ENCODE measurements at places on chromosomes 11 and 22. TPM values are rescaled to one million over a fixed set of nuclear protein-coding genes. Genes with fewer than 3 reads are reported as not detected.

Gene PAX6
- 0.23 TPM for total RNA-seq

Gene MUC5B
- not detected for total RNA-seq

Gene KIAA1671
- 57.0 TPM for total RNA-seq

DNA sequence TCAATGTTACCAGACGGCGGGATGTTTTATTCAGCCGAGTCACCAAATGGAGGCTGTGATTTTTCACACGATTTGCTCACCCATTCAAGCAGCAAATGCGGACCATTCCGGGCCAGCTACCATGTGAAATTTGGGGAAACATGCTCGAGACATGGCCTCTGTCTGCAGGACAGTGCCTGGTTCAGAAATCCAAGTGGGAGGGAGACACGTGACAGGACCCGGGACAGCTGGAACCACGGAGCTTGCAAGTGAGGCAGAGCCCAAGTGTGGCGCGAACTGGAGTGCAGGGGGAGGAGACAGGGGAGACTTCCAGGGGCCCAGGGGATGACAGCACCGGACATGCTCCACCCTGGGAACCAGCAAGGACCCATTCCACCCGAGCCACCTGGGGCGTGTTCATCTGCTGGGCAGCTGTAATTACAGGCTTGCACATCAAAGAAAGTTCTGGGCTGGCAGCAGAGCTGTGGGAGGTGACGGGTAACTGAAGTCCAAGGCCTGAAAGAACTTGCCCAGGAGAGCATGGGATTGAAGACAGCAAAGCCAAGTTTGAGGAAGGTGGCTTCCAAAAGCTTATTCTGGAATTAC lies 16.5 kb downstream of the CERK start:
- no peak for DNase-seq

DNA sequence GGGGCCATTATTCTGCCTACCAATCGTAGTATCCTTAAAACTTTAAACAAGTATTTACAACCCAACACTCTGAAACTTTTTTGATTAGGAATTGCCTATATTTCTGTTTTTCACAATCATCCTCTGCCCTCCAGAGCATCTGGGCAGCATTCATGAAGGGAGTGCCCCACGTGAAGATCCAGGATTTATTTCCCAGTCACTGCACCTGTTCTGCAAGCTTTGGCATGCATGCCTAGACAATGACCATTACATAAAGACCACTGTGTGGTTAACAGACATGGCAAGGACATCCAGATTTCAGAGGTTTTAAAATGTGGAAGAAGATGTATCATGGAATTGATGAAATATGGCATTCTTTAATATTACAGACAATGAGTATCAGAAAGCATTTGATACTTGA lies 1083.8 kb downstream of the TBC1D22A start:
- no peak for DNase-seq

GRCh38 chr11:2419638-2420501 lies 19.3 kb downstream of the TSSC4 start:
- peak; percentile 91 for DNase-seq

- DNase-seq, result no peak
Measured at GRCh38 chr22:37747080-37747714, 50.3 kb downstream of the TRIOBP start.

- no peak for DNase-seq
Measured at GRCh38 chr11:124798991-124799347, 1.2 kb downstream of the MSANTD2 start.

- peak; percentile 61 for DNase-seq
Measured at GRCh38 chr11:36060926-36061325, 117.1 kb downstream of the LDLRAD3 start.

DNA sequence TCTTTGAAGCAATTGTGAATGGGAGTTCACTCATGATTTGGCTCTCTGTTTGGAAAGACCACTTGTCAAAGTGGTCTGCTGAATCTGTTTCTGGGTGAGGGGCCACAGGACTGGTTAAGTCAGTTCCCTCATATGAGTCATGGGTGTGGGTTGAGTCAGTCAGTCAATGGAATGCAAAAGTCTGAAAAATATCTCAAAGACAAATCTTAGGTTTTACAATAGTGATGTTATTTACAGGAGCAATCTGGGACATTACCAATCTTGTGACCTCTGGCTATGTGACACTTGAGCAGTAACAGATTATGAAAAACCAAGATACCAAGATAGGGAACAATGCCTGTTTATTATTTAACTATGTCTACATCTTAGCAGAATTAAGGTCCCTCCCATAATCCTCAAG lies 311.6 kb downstream of the AASDHPPT start:
- no peak for DNase-seq

All from aorta (tissue), 5 donors.